Iris pigment epithelial cell (primary cell): ENCODE measurements at places on chromosomes 13 and 19.

- DNase-seq, result peak; percentile 97
Observed at GRCh38 chr13:30125422-30126073, 181.8 kb downstream of the KATNAL1 start.

GRCh38 chr19:3423183-3423829 lies 56.9 kb downstream of the NFIC start:
- DNase-seq, result no peak

DNA sequence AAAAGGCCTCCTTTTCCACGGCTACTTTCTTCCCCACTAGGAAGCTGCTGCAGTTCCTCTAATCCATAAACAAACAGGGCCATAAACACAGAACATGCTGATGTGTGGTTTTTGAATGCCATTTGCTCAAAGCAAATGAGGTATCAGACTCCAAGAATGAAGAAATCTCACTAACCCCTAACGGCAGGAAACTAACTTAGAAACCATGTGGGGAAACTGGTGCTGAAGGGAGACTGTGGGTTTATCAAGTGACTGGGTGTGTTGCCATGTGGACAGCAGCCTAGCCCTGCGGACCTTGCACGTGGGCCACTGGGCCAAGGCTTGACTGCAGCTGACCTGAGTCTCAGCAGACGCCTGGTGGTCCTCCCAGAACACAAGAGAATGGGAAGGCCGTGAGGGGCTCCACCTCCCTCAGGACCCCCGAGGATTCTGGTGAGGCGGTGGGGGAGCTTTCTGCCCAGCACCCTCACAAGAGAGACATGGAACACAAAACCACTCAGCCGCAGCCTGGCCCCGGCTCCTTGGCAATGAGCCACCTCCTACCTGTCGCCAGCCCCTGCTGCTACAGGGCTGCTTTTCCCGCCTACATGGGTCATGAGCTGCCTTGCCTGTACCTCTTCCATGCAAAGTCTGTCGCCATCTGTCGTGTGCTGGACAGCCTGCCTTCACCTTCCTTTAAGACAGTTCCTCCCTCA lies 10.6 kb downstream of the SLC15A1 start:
- no peak for DNase-seq

DNA sequence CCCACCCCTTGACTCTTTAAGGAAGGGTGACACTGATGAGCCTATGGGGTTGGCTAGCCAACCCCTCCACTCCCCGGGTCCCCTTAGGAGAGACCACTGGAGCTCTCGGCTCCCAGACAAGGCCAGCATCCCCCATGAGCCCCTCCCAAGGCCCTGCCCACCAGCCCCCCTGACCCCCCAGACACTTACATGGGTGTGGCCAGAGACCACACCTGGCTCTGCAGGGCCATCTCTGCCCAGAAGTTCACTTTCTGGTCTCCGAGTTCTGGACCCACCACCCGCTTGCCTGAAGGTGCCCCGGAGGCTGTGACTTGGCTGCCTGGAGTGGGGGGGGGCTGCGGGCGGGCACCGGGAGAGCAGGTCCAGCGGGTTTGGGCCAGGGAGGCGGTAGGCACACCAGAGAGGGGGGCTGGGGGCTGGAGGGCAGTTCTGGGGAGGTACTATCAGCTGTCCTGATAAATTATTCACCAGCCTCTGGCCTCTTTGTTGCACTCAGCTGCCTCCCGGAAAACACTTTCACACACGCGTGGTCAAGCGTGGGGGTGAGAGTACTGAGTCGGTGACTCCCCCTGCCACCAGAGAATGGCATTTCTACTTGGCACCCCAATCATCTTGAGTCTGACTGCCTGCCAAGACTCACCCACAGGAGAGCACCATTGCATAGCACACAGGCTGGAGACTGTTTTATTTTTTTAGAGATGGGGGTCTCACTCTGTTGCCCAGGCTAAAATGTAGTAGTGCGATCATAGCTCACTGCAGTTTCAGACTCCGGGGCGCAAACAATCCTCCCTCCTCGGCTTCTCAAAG lies at the start of gene PALM3:
Gene PALM3 (minus strand): TSS at position 326 of the 807 bp plus-strand sequence. CDS start 96 bp downstream, at position 230.
- no peak for DNase-seq

DNA sequence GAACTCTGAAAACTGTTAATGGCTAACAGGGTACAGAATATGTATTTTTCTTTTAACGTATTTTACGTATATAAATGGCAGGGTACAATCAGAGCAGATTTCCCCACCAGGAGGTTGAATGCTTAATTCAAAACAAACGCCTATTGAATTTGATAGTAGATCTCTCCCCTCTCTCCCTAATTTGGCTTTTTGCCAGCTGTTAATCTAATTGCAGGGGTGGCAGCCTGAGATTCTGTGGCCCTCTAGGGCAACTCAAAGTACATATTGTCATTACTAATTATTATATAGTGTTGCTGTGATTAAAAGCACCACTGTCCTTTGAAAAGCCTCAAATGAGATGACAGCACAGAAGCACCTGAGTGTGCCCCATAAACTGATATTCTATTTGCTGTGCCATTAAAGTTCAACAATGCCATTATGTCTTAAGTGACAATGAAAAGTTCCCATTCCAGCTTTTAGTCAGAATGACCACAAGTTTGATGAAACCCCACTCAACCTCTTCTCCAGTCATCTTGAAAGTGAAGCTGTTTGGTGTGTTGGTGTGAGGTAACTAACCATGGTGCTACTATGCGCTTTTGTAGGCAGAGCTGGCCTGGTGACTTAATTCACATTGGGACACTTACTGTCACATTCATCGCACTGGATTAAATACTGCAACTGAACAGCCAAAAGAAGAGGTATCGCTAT lies 351.4 kb downstream of the KCNRG start:
- no peak for DNase-seq

DNA sequence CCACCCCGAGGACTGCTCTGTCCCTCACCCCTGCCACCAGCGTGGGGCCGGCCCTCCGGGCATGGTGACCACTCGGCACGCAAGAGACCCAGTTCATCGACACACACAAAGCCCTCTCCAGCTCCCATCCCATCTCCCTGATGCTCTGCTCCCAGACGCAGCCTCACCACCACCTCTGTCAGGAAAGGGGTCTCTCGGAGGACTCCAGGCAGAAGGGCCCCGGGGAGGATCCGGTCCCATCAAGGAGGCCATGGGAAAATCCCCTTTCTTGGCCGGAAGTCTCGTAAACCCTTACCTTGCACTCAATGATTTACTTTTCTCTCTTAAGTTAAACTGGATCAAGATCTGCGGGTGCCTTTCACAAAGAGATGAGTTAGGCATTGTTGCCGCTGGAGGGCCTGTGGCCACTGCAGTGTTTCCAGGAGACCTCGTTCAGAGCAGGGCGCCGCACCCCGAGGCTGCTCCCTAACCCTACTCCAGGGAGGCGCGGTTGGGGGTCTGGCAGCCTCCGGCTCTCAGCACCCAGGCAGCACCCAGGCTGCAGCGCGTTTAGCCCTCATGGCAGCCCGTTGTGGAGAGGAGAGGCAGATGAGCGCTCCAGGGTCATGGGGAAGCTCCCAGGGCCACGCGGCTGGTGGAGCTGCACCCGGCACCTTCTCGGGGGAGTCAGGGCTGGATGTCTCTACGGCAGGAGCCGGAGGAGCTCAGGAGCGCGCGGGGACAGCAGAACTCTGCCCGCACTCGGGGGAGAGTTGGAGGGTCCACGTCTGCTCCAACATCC lies 31.0 kb downstream of the C2CD4C start:
- no peak for DNase-seq

GRCh38 chr13:38590796-38591507 lies 95.9 kb upstream of the FREM2 start:
- DNase-seq, result no peak

GRCh38 chr19:45798995-45799517 lies 6.4 kb upstream of the DMWD start:
- peak; percentile 59 for DNase-seq

DNA sequence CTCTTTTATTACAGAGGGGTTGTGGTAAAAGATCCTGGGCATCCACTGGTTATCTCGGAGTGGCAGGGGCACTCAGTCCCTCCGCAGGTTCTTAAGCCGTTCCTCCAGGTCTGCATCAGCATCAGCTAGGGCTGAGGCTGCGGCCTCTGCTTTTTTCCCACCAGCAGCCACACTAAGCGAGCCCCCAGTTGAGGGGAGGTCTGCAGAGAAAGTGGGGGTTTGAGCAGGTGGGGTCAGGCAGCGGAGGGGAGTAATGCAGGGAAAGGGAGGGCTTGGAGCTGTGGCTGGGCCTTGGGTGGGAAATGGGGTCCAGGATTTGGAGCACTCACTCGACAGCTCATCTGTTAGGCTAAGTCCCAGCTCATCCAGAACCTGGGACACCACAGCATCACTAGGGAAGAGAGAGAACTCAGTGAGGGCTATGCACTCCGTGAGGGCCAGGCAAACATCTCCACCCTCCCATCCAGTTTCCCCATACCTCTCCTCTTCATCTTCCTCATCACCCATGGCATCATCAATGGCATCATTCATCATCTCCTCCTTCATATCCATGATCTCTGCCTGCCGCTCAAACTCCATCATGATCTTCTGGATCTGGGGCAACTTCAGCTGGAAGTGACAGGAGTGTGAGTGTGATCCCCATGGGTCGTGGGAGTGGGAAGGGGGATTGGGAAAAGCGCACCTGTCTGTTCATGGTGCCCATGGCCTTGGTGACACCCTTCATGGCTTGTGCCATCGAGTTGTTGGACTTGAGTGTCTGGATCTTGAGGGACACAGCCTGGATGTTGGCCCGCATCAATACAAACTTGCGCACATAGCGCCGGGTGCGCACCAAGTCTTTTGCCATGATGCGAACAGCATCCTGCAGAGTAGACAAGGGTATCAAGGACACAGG lies 3.1 kb downstream of the CHMP2A start:
- DNase-seq, result no peak

GRCh38 chr13:25683662-25684370 lies 312.0 kb downstream of the ATP8A2 start:
- no peak for DNase-seq

DNA sequence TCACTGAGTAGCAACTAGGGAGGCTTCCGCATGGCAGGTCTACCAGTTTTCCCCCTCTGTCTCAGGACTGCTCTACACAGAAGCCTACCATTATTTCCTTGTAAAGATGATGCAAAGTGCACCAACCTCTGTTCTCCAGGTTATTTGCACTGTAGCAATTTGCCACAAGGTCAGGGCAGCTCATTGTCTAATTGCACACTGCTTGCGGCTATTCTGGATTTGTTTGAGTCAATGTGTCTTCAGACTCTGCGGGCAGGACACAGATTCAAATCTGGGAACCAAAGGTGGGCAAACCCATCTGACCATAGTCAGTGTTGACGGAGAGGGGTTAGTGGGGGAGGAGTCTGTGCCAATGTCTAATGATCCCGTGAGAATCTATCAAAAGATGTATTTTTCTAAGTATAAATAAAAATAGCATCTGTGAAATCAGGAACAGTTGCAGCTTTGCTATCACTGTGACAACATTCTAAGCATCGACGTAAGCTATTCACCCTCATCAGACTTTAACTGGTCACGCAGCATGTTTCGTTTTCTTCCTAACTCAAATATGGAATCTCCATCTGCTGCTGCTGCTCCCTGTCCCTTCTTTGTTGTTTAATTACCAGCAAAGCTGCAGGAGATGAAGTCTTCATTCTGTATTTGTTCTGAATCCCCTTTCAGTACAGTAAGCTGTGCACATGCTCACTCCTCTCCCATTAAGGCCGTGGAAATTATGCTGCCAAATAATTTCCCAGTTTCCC lies 26.4 kb downstream of the CYSLTR2 start:
- DNase-seq, result no peak

- no peak for DNase-seq
Observed at GRCh38 chr13:112900691-112901091, 68.3 kb upstream of the MCF2L start.

DNA sequence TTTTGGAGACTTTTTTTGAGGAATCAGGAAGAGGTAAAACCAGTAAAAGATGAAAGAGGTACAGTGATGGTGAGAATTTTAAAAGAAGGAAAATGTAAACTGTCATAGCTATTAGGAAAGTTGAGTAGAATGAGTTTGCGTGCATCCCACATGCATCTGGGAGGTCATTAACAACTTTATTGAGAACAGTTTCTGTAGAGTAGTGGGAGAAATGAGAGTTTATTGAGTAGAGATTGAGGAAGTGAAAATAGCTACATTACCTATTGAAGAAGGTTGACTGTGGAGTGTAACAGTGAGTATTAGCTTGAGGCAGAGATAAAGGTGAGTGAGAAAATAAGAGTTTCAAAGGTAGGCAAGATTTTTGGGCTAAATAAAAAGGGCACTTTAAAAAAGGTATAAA lies 38.7 kb downstream of the BRCA2 start:
- DNase-seq, result no peak

DNA sequence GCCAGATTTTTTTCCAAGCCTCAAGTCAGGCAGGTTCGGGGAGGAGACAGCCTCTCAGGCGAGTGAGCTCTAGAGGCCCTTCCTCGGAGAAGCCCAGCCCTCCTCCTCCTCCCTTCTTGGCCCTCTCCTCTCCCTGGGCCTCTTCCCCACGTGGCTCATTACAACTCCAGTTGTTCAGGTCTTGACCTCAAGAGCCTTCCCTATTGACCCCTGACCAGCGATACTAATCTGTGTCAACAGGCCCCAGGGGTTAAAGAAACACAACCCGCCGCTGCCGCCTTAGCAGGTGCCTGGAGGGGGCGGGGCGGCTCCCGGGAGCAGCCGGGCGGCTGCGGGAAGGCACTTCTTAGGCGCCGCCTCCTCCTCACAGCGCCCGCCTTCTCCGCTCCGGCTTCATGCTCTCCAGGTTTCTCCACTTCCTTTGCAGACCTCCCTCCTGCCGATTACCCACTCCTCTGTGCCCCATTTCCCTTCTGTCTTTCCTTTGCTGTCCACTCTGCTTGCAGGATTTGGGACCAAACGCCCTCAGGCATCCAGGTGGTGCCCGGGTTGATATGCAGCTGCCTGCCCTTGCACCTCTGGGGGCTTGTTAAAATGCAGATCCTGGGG lies 51.0 kb downstream of the LYL1 start:
- peak; percentile 51 for DNase-seq

DNA sequence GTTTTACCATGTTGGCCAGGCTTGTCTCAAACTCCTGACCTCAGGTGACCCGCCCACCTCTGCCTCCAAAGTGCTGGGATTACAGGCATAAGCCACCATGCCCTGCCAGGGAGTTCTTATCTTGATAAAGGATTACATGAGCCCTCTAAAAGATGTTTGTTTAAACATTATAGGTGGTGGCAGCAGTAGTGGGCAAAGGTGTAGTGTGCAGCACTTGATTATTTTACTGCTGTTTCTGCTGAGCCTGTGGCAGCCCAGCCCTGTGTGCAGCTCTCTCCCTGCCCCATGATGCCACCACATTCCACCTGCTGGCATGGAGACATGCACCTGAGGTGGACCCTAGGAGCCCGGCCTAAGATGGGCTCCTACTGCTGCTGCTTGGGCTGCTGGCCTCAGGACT lies 54.0 kb downstream of the ZNF429 start:
- no peak for DNase-seq

- DNase-seq, result no peak
Observed at GRCh38 chr13:113906571-113906970, 42.7 kb upstream of the GAS6 start.

DNA sequence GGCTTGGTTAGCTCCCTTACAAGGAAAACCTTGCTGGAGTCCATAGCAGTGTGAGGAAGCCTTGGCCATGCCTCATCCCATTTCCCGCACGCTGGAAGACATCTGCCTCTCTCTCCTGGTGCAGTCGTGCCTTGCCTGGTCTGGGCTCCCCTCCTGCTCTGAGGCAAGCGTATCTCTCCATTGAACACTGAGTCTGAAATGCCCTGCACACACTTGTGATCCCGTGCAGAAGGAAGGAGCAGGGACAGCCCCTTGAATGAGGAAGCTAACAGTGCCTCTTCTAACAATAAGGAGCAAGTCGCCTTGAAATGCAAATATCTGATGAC lies 407 bp upstream of the ZNF440 start:
- DNase-seq, result no peak

GRCh38 chr13:99886706-99887105 lies 84.9 kb downstream of the ZIC5 start:
- no peak for DNase-seq

GRCh38 chr19:13864046-13864666 lies 12.8 kb upstream of the NANOS3 start:
- DNase-seq, result no peak

GRCh38 chr13:59510386-59510785 lies 653.3 kb downstream of the DIAPH3 start:
- no peak for DNase-seq
